HuH-7 (cell line): ENCODE measurements at places on chromosomes 5 and 9.

- peak; percentile 60 for DNase-seq
Observed at GRCh38 chr5:140145818-140146522, 20.2 kb downstream of the IGIP start.

DNA sequence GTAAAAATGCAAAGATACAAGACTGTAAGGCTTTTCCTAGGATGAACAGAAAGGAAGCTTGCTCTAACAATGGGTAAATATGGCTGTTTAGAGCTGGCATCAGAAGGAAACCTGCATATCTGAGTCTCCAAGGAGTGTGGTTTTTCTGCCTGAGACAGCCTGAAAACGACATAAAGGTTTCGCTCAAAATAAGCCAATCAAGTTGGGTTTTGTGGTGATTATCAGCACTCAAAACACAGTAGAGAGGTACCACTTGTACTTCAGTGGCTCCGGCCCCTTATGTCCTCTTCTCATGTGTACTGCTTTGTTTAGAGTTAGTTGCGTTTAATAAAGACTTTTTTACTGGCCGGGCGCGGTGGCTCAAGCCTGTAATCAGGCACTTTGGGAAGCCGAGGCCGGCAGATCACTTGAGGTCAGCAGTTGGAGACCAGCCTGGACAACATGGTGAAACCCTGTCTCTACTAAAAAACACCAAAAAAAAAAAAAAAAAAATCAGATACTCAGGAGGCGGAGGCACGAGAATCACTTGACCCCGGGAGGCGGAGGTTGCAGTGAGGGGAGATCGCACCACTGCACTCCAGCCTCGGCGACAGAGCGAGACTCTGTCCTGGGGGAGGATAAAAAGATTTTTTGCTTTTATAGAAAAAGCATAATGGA, 39.4 kb downstream of the KLF9 start:
- no peak for DNase-seq

- no peak for DNase-seq
Observed at GRCh38 chr5:152501294-152501693, 96.2 kb upstream of the NMUR2 start.

DNA sequence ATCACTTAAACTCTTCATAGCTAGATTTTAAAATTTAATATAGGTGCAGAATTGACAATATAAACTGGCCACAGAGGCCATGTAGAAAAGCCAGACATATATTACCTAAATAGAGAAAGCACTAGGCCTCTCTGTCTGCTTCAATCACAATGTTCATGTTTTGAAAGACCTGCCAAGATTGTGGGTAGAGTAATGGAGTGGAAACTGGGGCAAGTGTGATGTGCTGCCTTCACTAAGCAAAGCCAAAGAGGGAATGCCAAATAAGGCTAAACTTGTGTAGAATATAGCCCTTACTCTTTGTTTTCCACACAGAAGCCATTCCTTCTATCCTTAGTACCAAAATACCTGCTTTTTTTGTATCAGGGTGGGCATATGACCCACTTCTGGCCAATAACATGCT, 15.1 kb upstream of the ISOC1 start:
- no peak for DNase-seq

- DNase-seq = peak; percentile 58
Observed at GRCh38 chr5:150640311-150641005, at the start of gene SYNPO. Gene SYNPO (plus strand): TSS chr5:150640660. CDS start chr5:150648276, 7,616 bp downstream.

GRCh38 chr9:110217656-110218099, 9.7 kb upstream of the C9orf152 start:
- DNase-seq = no peak

DNA sequence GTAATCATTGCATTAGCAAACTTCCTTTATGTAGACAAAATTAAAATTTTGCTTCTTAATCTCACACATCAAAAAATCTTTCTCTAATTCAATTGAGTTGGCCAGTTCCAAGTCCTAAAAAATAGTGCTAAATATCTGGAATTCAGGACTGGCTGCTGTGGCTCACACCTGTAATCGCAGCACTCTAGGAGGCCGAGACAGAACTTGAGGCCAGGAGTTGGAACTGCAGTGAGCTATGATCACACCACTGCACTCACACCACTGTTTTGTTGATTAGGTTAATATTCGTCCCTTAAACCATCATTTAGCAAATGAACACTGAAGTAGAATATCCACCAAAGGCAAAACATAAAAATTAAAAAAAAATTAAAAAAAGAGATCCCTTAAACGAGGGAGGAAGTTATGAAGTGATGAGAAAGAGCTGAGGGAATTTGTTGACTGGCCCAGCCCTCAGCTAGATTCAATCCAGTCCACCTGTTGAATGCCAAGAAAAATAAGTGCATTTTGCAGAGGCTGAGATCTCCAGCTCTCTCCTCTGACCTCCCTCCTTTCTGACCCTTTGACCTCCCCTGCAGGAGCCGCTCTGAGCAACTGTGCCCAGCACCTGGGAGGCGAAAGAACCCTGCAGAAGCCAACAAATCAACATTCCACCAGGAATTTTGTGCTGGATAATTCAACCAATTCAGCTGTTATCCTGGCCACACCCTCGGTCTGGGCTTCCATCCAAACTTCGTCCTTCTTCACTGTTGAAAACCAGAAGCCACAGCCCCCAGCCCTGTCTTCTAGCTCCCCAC, 96.8 kb downstream of the OR2K2 start:
- no peak for DNase-seq

GRCh38 chr9:121213136-121213806, 11.6 kb upstream of the RAB14 start:
- DNase-seq = peak; percentile 85

DNA sequence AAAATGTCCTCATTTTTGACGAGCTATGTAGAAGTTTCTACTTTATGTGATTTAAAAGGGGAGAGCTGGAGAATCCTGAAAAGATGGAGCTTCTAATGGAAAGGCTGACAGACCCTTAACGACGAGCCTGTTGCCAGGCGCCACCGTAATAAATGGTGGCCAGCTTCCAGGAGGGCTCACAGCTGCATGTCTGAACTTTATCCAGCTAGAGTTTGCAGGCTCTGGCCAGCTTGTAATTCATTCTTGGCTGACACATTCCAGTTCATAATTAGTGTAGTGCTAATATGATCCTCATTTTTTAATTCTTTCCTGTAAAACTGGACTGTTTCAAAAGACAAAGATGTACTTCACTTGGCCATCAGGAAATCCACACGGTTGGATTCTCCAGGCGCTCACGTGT, 246.7 kb downstream of the GAS1 start:
- no peak for DNase-seq

DNA sequence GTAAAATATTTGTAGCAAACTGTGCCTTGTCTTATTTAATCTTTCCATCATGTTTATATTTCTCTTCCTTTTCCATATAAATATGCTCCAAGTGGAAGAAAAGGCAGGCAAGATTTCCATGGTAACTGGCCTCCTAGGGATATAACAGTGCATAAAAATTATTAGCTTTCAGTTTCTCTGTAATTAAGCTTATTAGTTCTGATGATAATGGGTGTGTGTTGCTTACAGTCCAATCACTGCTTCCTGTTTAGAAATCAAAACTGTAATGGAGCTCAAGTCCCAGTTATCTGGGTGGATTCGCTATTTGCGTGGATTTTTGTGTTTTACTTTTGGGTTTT, 213.0 kb downstream of the PJA2 start:
- DNase-seq = no peak

GRCh38 chr5:56481428-56482357, 248.6 kb upstream of the ANKRD55 start:
- peak; percentile 55 for DNase-seq

GRCh38 chr5:34022121-34022705, 14.4 kb upstream of the AMACR start:
- no peak for DNase-seq

DNA sequence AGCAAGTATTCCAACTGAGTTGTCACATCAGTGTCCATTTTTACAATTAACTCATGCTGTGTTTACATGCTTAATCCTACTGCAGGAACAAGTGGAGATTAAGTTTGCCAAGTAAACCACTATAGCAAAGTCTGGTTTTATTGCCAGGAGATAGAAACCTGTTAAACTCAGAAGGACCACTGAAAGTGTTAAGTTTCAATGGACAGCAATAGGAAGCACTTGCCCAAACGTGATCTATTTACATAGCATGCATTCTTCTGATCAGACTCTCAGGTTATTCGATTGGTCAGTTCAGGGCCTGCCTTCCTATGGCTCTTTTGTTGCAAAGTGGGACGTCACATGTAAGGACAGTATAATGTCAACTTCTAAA, 28.0 kb upstream of the IFNK start:
- DNase-seq = no peak

- DNase-seq = no peak
Observed at GRCh38 chr5:145130996-145131395, 704.1 kb downstream of the PRELID2 start.

DNA sequence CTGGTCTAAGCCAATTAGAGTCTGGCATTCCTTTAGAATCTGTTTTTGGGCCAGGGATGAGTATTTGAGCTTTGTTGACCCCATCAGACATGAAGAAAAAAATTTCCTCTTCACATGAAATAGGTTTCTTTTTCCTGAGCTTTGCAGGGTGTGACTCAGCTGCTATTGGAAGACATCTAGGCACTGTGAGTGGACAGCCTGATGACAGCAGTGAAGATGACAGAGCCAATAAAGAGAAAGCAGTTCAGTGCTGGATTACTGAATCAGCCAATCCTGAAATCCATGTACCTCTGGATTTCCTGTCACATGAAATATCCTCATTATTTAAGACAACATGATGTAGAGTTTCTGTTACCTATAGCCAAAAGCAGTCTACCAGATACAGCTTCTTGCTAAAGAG, 51.3 kb upstream of the GRIA1 start:
- DNase-seq = no peak

GRCh38 chr9:123058834-123059233, 25.4 kb downstream of the GPR21 start:
- DNase-seq = peak; percentile 39

GRCh38 chr5:40575921-40576320, 103.8 kb upstream of the PTGER4 start:
- DNase-seq = no peak

DNA sequence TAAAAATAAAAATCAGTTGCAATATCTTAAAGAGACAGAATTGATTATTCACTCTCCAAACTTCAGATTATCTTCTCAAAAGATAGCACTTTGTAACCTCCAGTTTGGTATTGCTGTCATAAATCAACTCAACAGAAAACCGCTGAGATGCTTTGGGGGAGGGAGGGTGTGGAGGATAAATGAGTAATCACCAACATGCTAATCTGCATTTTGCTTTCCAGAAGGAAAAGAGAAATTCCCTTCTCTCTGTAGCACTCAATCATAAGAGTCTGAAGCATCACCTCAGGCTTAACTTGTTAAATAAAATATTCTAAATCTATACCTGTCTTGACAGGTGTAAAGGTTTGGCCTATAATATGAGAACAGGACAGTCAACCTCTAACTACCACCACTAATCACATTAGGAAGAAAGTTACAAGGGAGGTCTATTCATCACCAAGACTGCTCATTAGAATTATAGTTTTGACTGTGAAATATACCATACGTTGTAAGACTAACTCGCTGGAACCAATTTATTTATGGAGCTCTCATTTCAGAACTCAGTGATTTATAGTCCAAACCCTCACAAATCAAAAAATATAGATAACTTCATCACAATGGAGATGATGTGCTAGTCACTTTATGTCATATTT, 89.0 kb downstream of the PIK3R1 start:
- DNase-seq = no peak

- DNase-seq = peak; percentile 20
Observed at GRCh38 chr5:123422433-123423277, 548 bp downstream of the CEP120 start.

GRCh38 chr9:36820392-36820861, 213.6 kb downstream of the PAX5 start:
- no peak for DNase-seq

GRCh38 chr9:120974181-120974580, 47.6 kb upstream of the TRAF1 start:
- no peak for DNase-seq

DNA sequence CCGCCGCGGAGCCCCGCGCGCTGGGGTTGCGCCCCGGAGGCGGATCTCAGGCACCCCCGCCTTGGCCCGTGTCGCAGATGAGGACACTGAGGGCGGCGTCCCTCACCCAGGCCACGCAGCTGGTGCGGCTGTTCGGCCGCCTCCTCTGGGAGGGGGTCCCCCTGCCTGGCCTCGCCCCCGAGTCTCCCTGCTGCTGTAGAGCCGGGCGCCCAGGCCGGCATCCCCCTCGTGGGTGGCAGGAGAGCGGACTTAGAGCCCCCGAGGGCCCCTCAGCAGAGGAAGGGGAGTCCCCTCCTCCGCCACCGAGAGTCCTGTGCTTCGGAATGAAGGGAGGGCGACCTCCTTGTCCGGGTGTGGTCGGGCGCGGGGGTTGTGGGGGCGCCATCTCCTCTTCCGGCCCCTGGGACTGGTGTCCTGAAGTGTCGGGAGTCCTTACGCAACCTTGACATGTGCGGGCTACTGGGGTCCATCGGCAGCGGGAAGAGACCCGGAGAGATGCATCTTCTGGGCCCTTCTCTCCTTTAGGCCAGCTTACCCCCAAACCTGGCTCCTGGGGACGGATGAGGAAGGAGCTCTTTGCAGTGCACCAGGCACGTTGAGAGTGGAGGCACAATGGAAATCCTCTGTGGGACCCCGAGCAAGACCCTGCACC, 11.7 kb upstream of the EXOSC2 start:
- DNase-seq = peak; percentile 58
